ENCODE measurements at places on chromosomes 6 and 20.

- no peak for DNase-seq
Observed at GRCh38 chr6:124237911-124238310, 434.2 kb downstream of the NKAIN2 start.

- no peak for DNase-seq
Observed at GRCh38 chr6:3918469-3918868, 69.3 kb downstream of the FAM50B start.

DNA sequence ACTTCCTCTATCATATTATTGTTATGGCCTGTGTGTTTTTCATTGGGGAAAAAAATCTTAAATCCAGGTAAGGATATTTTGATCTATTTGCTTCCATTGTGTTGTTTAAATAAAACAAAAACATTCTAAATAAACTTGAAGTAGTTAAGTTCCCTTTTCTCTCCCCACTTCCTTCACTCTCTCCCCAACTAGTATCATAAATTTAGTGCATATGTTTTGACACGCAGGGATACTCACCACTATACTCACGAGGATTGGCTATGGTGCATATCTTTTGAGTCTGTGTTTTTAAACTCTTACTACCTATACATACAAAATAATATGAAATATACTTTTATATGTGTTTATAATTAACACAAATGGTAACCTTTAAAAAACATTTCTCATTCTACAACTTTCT is 5.2 kb downstream of the TTLL9 start:
- no peak for DNase-seq

DNA sequence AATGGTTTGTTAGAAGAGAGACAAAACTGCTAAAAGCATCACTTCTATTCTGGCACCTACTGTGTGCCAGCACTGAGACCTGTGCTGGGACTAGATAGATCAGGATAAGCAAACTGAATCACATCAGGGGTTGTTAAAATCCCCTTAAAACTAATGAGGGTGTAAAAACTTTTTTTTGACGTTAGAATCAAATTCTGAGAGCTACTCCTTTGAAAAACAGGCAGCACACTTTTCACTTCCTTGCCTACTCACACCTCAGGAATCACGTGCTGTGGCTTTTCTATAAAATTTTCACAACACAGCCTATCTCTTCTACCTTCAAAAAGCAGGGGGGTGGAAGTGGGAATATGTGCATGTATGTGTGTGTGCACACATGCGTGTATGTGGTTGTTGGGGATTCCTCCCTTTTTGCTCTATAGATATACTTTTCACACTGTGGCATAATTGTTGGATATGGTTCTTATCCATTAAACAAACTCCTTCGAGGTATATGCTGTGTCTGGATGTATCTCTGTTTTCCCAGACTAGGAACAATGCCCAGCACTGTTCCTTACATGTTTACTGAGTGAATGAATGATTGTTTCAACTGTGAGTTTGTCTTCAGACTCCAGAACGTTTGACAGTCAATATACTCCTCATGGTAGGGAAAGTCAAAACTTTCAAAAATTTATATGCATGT is 105.4 kb downstream of the FYN start:
- no peak for DNase-seq

DNA sequence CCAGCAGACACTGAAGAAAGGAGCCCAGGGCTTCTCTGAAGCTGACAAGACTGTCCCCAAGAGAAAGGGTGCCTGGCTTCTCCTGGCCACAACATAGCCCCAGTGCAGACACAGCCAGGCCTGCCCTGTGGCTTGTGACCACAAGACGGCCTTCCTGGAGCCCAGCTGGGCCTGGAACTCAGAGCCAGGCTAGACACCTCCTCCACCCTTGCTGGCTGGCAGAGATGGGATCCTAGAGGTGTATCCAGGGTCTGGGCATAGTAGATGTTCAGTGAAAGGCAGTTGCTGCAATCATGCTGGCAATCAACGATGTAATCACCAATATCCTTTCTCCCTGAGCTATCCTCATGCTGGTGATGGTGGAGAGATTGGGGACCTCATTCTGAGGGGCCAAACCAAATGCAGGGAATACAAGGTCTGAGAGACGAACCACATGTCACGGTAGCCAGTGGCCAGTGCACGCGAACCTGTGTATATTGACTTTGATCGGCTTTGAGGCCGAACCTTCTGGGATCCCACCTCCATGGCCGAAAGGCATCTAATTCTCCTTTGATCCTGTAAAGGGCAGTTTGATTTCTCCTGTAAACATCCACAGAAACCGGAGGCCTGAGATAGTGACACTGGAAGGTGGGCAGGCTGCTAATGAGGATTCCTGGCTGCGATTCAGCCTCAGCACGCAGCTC is 115.2 kb downstream of the PSMB1 start:
- DNase-seq: no peak

All from GM23338 (cell line).